NCI-H2081 (cell line): ENCODE measurements at places on chromosomes 12 and 14.

DNA sequence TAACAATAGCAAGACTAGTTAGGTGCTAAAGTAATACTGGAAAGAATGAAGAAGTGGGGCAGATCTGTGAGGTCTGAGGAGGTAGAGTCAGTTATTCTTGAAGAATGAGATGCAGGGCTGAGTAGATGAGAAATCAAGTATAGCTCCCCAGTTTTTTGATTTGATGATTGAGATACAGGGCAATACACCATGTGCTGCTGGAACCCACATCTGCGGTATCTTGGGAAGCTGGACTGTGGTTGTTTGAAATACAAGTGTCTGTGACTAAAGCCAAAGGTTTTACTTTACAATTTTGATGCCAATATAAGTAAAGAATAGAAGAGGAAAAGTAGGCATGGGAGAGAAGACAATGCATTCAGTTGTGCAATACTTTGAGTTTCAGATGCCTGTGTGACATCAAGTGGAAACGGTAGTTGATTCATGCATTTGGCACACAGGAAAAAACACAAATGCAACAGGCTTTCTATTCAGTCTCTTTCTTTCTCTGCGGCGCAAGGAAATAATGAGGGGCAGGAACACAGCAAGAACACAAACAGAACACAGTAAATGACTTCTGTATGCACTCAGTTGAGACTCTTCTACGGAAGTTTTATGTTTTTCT is 190.2 kb upstream of the SLC38A2 start:
- no peak for DNase-seq

- no peak for DNase-seq
Measured at GRCh38 chr12:120321382-120322202, 6.0 kb downstream of the PLA2G1B start.

GRCh38 chr14:28966416-28967233 is 200.0 kb downstream of the FOXG1 start:
- no peak for DNase-seq

DNA sequence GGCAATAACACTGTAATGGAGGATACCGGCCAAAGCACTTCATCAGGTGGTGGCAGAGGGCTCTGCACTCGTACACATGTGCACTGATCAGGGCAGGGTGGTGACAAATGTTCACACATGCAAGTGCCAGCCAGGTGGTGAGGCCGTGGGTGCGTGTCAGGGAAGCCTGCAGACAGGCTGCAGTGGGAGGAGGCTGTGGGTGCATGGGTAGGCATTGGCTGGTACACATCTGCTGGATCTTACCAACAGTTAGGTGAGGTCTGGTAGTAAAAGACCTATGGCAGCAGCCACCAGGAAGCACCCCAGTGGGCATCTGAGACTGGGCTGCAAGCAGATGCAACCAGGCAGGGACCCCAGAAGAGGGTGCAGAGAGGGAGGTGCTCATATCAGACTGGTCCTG is 65.3 kb downstream of the PDE6H start:
- DNase-seq = no peak

GRCh38 chr14:68794851-68795596 is 2.2 kb upstream of the ZFP36L1 start:
- no peak for DNase-seq

DNA sequence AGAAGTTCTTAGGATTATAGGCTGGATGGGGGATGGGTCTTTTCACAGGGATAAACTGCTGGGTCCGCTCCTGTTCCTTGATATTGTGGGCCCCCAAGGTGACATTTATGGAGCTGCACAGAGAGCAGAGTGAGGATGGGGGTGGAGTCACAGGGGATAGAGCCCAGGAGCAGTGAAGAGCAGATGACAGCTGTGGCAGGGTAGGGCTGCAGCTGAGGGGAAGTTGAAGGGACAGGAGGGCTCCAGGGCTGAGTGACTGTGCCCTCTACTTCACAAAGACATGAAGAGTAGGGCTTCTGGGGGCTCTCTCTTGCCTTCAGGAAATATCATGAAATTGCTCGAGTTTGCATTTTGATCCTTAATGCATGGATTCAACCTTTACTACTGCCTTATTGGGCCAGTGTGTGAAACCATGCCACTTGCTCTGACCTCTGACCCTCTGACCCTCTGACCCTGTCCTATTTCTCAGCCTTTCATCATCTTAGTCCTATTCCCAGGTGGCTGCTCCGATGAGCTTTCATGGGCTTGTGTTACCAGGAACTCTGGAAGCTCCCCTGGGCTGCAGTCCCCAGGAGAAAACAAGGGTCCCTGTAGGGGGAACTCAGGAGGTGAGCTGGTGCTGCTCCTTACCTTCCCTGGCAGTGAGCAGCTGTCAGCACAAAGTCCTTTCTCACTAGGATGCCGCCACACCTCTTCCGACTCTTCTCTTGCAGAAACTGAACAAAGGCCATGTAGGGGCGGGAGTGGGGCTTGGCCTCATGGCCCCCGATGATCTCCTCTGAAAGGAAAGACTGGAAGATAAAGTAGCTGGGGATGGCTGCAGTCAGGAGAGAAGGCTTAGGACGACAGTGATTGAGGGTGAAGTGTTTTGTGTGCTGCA is 1.6 kb downstream of the GZMH start:
- DNase-seq = no peak

DNA sequence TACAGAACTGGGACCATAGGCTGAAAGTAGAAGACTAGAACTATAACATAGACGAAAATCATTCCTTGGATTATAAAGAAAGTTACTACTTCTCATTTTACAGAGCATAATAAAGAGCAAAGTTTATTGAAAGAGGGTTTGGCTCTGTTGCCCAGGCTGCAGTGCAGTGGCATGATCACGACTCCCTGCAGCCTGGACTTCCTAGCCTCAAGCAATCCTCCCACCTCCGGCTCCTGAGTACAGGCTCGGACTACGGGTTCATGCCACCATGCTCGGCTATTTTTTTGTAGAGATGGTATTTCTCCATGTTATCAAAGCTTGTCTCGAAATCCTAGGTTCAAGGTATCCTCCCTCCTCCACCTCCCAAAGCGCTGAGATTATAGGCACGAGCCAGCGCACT is 190.1 kb upstream of the FOXG1 start:
- DNase-seq = no peak

DNA sequence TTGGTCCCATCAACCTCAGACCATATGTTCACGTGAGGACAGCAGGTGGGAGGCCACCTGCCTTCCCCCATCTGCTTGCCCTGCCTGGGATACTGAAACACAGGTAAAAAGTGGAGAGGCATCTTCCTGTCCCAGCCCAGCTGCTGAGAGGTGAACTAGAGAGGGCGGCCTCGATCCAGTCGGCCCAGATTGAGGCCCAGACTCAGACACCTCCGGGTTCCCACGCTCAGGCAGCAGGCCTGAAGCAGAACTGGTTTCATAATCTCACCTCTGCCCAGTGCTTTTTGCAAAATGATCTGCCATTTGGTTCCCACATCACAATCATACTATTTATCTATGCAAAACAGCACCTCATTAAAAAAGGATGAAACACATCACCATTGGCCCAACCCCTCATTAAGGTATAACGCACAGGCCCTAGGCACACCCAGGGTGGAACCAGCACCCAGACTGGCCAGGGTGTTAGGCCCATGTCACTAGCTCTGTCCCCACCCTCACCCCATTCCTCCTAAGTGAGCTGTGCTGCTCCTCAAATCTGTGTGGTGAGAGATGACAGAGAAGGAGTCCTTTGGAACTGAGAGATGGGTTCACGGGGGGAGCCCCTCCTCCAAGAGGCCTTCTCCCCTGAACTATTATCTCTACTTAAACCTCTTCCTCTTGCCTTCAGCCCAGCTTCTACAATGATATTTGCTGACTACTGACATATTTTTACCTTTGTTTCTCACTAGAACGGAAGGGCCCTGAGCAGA is 81.1 kb downstream of the ZFP36L1 start:
- DNase-seq = no peak

DNA sequence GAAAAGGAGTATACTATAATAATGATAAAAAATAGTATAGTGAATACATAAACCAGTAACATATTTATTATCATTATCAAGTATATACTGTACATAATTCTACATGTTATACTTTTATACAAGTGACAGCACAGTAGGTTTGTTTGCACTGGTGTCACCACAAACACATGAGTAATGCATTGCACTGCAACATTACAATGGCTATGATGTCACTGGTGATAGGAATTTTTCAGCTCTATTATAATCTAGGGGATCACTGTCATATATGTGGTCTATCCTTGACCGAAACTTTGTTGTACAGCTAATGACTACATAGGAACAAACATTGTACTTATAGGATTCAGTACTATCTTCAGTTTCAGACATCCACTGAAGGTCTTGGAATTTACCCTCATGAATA is 165.8 kb upstream of the SYT1 start:
- no peak for DNase-seq

DNA sequence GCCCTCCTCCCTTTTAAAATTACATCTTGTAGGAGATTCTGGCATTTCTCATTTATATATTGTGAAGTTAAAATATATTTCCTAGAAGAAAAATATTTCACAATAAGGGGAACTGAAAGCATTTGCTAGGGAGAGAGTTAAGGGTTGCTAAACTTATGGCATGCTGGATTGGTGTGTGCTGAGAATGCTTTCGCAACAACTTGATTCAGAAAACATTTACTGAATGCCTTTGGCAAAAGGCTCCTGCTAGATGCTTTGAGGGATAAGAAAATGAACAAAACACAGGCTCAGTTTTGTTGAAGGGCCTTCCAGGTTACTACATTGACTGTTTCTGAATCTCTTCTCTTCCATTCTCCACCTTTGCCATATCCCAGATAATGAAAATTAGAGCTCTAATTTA is 67.5 kb downstream of the DIP2B start:
- no peak for DNase-seq

- DNase-seq = no peak
Measured at GRCh38 chr14:70555890-70556289, 21.1 kb upstream of the ADAM20 start.

DNA sequence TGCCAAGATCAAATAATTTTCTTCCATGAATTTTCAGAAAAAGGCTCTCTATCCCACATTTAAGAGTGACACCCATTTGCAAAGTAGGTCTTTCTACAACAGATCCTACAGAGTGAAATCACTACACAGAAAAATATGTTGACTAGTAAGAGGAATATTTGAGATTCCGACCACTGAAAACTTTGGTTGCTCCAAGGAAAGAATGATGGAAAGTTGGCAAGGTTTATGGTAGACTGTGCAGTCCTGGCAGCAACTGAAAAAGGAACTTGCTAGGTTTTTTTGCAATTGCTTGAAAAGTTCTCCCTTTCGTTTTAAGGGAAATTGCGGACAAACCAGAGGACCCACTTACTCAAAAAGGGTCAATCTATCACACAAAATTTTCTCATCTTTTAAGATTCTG is 83.1 kb upstream of the TSPAN8 start:
- no peak for DNase-seq

GRCh38 chr12:66496595-66496994 is 182.3 kb downstream of the GRIP1 start:
- no peak for DNase-seq

DNA sequence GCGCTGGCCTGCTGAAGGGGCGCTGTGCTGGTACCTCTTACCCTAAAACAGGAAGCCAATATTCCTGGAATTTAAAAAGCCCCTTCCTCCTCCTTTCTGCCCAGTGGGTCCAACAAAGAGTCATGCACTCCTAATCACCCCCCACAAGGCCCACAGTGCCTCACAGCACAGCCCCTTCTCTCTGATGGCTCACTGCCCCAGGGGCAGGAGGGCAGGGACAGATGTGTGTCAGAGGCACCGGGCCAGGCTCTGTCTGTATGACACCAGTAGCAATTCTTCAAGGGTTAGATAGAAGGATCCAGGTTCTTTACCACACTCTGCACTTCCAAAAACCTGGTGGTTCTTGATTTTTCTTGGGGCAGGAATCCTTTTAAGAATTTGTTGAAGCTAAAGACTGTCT is 8.9 kb downstream of the MYH6 start:
- no peak for DNase-seq

DNA sequence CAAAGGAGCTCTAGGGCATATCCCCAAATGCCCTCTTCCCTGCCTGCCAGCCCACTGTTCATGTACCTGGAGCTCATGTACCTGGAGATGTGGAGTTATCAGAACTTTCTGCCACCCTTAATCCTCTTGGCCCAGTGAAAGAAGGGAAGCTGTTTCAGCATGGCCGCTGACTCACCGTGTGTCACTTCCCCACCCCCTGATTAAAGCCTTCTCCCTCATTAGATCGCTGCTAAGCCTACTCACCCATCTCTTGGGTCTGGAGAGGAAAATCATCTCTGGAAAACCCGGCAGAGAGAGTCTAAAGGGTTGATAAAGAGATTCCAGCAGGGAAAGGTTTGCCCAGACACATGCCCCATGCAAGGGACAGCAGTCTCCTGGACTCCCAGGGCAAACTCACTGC is 4.5 kb upstream of the LTBP2 start:
- no peak for DNase-seq

- DNase-seq = no peak
Measured at GRCh38 chr12:22321638-22322037, 12.9 kb downstream of the ST8SIA1 start.

DNA sequence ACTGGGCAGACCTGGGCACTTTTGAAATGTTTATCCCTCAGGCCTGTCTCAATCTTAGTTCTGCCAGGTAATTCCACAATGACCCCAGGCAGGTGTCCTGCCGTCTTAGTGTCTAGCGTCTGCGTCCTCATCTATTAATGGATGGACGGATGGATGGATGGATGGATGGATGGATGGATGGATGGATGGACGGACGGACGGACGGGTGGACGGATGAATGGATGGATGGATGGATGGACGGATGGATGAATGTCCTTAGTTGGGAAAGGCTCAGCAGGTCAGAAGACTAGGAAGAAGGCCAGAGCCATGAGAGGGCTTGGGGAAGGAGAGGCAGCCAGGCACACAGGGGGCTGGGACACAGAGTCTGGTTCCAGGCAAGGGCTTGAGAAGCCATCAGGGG is 141.3 kb downstream of the CALM1 start:
- no peak for DNase-seq

GRCh38 chr14:60215520-60216420 is 33.3 kb upstream of the PPM1A start:
- DNase-seq = no peak

DNA sequence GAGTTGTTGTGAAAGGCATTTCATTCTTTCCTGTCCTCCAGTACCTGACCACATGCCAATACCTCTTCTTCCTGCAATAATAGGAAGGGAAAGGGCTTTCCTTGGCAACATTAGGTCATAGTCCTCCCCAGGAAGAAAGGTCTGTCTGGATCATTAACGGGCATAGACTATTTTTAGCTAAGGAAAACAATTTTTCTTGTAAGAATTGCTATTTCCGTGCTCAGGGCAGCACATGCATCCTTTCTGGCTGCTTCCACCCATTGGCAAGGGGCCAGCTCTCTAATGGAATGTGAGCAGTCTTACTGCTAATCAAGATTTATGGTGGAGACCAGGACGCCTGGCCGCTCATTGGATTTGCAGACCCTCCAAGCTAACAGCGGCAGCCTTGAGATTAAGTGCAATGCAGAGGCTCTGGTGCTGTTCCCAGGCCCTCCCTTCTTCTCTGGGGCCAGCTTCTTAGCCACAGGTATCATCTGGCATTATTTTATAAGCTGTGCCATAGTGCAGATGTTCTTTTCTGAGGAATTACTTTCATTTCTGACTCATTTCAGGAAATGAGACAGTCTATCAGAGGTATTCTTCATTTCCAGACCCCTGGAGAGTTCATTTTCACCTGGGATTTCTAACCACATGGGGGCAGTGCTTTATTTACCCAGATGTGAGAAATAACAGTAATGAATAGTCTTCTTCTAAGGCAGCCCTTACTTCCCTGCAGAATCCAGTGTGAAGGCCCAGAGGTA is 52.9 kb downstream of the ANO6 start:
- DNase-seq = peak; percentile 39
